ENCODE measurements at places on chromosomes 2 and 18. TPM values are rescaled to one million over a fixed set of nuclear protein-coding genes. Genes with fewer than 3 reads are reported as not detected.

DNA sequence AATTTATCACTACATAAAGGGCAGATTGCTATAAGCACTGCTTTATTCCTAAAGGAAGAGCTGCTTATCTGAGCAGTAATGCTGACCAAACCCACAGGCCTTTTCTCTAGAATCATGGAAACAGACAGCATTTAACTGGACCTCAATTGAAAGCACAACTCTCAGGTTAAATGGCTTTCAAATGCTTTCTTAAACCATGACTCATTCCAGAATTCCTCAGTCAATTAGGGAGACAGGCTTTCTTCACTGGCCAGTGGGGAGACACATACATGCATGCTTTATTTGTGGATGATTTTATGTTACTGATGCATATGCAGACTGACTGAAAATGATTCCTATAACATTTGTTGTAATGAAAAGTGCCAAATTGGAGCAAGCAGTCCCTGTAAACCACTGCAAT is 114.6 kb downstream of the ACVR1 start:
- no peak for DNase-seq

DNA sequence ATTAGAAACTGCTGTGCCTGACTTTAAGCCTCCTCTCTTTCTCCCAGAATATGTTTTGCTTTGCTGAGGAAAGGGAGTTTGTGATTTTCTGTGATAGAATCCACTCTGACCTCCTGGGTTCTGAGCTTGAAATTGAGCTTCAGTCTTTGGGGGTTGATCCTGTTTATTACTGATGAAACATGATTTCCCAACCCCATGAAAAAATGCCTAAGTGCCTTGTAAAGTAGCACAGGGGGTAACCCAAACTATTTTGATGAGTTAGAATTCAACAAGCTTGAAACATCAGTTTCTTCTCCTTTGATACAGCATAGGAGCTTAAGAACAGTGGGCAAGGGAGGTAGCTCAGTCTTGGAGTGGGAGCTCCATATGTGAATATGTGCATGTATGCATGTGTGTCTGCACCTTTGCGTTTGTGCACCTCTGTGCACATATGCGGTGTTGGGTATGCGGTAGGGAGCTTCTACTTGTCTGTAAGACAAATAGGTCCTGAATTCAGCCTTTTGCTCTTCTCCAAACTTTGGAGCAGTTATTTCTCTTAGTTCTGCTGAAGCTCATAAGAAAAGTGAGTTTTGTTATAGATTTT is 364.6 kb downstream of the OSR1 start:
- DNase-seq: no peak

GRCh38 chr18:76450452-76451395 is 44.3 kb downstream of the ZNF516 start:
- no peak for DNase-seq

DNA sequence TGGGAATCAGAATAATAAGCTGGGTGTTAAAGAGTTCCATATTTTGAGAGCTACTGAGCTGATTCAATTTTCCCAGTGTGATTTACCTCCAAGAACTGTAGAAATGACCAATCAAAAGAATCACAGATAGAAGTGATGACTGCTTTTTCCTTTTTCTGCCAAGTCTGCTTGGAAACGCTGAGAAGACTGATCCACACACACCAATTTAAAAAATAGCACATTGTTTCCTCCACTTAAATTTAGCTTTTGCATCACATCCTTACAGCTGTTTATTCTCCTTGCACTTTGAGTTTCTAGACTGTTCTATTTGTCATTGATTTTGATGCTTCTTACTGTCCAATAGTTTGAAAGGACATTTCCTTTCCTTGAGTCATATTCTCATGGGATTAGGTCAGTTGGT is 590.3 kb upstream of the CHAC2 start:
- DNase-seq: no peak

DNA sequence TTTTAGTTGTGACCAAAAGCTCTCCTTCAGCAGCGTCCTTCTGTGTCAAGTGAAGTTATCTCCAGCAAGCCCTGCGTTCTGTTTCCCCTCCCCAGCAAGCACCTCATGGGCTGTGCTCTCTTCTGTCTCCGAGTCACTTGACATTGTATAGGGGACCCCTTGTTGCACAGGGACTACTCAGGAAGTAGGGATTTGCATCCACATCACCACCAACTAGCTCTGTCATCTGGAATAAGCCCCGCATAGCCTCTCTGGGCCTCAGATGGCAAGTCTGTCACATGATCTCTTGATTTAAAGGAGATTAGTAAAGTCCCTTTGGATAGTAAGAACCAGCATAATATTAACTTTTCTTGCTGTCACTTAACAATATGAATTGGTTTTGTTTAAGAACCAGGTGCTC is 32.0 kb upstream of the STPG4 start:
- DNase-seq: no peak

Gene SCN7A
- 12.7 TPM for polyA plus RNA-seq

Gene ZNF24
- polyA plus RNA-seq: 85.1 TPM

Gene ANKRD36
- 16.7 TPM for polyA plus RNA-seq

All from right renal cortex interstitium (tissue), 3 donors.